ENCODE measurements at places on chromosomes 4 and X.

- DNase-seq: no peak
Measured at GRCh38 chrX:67480789-67481188, 63.0 kb upstream of the AR start.

GRCh38 chr4:84917869-84918600, 48.5 kb downstream of the WDFY3 start:
- DNase-seq: no peak

- DNase-seq: no peak
Measured at GRCh38 chr4:67907650-67908049, 23.8 kb upstream of the TMPRSS11D start.

DNA sequence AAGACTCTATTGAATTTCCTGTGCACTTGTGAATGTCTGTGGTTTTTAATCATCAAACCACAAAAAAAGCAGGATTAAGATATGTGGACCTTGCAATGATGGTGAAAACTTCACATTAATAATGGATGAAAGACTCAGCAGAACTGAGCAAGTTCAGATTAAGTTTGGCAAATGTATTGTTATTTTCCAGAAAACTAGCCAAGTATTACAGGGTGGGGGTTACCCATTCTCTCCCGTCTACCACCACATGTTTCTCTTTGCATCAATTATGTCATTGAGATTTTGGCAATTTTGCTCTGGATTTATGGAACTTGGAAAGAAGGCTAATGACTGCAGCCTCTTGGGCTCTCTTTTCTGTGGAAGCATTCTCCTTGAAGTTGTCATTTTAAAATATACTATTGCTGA, 577.1 kb downstream of the ANKRD50 start:
- DNase-seq: no peak

GRCh38 chrX:19640693-19641374, 125.5 kb upstream of the MAP3K15 start:
- no peak for DNase-seq

Measured in smooth muscle cell of the brain vasculature (primary cell).